ENCODE measurements at places on chromosomes 4 and X. TPM values are rescaled to one million over a fixed set of nuclear protein-coding genes. Genes with fewer than 3 reads are reported as not detected.

DNA sequence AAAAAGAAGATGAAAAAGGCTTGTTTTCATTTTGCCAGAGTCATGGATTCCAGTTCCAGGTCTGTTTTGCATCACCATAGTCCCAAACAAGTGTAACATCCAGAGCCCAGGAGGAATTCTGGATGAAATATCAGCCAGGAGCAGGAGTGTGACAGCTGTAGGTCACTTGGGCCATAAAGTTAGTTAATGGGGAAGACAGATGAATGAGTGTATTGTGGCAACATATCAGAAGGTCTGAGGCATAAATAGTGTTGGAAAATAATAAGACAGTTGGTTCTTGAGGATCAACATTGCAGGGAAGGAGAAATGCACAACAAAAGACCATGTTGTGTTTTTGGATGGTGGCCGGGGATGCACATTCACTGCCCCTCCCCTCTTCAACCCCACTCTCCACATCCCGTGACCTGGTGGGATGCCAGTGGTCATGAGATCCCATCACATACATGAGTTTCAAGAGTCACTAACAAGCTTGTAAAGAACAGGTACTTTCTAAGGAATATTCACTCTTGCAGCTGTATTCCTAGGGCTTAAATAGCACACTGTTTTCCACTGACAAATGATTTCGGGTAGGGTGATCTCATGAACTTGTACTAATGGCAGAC is 83.1 kb upstream of the IGFBP7 start:
- H3K4me3 ChIP-seq: no peak overlapping the region
- H3K4me1 ChIP-seq: no peaks in the 10 kb centered on the region
- DNase-seq: no peak
- no peaks in the 10 kb centered on the region for H3K27me3 ChIP-seq
- H3K27ac ChIP-seq: no peak overlapping the region

DNA sequence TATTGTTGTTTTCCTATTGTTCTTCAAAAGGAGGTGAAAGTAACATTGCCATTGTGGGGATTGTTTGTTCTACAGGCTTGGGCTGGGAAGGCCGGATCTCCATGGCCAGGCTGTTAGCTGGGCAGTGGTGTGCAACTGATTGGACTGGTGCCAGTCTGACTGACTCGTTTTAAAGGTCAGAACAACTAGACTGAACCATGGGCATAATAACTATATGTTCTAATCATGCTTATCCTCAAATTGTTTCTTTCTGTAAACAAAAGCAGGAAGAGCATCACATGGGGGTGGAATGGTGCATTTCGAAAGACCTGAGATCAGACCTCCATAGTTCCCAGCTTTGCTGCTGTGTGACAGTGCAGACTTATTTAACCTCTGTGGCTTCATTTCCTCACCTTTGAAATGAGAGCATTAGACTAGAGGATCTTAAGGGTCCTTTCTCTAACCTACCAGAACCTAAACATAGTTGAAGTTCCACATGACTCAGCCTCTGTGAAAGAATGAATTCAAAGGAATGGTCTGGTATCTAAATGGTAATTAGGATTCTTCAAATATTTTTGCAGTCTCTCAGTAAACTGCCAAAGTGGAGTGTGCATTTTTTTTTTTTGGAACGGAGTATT is 66.7 kb upstream of the PGRMC2 start:
- no peaks in the 10 kb centered on the region for H3K36me3 ChIP-seq
- no peak overlapping the region for H3K27ac ChIP-seq
- no peaks in the 10 kb centered on the region for H3K4me1 ChIP-seq
- no peak overlapping the region for H3K4me3 ChIP-seq

GRCh38 chr4:148017801-148018200 is 285.9 kb downstream of the ARHGAP10 start:
- peaks cover 23% of the 10 kb centered on the region for H3K4me1 ChIP-seq
- no peaks in the 10 kb centered on the region for H3K27me3 ChIP-seq

DNA sequence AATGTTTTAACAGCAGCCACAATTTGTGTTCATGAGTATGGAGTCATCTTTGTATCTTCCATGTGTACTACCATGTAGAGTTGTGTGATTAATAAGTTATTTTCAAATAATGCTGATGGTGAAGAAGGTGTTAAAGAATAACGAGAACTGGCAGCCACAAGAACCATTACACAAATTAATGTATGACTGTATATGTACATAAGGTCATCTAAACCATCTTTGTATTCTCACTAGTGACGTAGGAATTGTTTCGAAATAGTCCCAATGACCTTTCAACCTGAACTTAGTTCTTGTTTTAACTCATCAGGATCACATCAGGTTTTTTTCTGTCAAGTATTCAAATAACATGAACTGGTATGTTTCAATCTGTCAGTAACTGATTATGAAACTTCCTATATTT is 48.3 kb upstream of the NOCT start:
- no peaks in the 10 kb centered on the region for H3K27me3 ChIP-seq
- DNase-seq: no peak
- H3K4me1 ChIP-seq: no peaks in the 10 kb centered on the region
- no peaks in the 10 kb centered on the region for H3K36me3 ChIP-seq
- H3K27ac ChIP-seq: no peak overlapping the region
- H3K4me3 ChIP-seq: no peak overlapping the region

DNA sequence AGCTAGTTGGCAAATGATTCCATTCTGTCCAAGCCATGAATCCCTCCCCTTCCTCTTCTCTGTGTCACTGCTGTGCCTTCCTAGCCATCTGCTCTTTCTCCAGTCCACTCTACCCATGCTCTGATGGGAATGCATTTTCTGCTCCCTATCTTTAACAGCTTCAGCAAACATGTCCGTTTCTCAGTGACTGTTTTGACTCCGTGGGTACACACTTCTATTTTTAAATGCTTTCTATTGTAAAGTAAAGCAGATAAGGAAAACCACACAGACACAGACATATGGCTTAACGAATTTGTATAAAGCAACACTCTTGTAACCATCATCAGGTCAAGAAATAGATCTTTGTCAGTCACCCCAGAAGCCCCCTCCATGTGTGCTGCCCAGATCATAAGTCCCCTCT is 72.4 kb upstream of the KLHL13 start:
- DNase-seq: no peak
- no peak overlapping the region for H3K4me3 ChIP-seq
- no peaks in the 10 kb centered on the region for H3K36me3 ChIP-seq
- H3K27ac ChIP-seq: no peak overlapping the region
- H3K4me1 ChIP-seq: no peaks in the 10 kb centered on the region
- H3K27me3 ChIP-seq: no peaks in the 10 kb centered on the region

GRCh38 chrX:149487292-149487691 is 17.8 kb downstream of the IDS start:
- peaks cover 14% of the 10 kb centered on the region for H3K36me3 ChIP-seq
- no peak overlapping the region for H3K27ac ChIP-seq
- H3K4me1 ChIP-seq: no peaks in the 10 kb centered on the region
- H3K27me3 ChIP-seq: no peaks in the 10 kb centered on the region

GRCh38 chr4:125483278-125483677 is 168.5 kb downstream of the FAT4 start:
- H3K4me1 ChIP-seq: no peaks in the 10 kb centered on the region
- H3K36me3 ChIP-seq: peaks cover 54% of the 10 kb centered on the region
- no peaks in the 10 kb centered on the region for H3K27me3 ChIP-seq
- H3K4me3 ChIP-seq: no peak overlapping the region

NEUROG2 gene
- not detected for total RNA-seq

MAGEE1 gene
- 4.5 TPM for total RNA-seq

Data from ascending aorta (tissue), 2 donors.